Dorsolateral prefrontal cortex (tissue), 122 donors: ENCODE measurements at places on chromosomes 3 and 15.

DNA sequence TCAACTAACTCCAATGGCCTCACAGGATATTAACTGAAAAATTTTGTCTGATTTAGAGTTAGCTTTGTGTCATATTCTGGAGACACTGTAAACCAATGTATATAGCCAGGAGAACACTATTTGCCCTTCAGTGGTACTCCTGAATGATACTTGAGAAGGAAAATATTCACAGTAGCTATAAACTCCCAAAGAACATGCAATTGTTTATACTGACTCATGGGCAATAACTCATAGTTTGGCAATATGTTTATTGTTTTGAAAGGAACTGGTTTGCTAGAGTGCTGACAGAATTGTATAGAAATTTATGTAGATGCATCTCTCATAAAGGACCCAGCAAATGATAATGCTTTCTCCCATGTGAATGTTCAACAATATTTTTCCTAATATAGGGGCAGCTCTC lies 537.6 kb downstream of the PLOD2 start:
- no peak for DNase-seq

- DNase-seq: no peak
These were observed 1191.9 kb downstream of the NSUN3 start for GRCh38 chr3:95254758-95255157.

DNA sequence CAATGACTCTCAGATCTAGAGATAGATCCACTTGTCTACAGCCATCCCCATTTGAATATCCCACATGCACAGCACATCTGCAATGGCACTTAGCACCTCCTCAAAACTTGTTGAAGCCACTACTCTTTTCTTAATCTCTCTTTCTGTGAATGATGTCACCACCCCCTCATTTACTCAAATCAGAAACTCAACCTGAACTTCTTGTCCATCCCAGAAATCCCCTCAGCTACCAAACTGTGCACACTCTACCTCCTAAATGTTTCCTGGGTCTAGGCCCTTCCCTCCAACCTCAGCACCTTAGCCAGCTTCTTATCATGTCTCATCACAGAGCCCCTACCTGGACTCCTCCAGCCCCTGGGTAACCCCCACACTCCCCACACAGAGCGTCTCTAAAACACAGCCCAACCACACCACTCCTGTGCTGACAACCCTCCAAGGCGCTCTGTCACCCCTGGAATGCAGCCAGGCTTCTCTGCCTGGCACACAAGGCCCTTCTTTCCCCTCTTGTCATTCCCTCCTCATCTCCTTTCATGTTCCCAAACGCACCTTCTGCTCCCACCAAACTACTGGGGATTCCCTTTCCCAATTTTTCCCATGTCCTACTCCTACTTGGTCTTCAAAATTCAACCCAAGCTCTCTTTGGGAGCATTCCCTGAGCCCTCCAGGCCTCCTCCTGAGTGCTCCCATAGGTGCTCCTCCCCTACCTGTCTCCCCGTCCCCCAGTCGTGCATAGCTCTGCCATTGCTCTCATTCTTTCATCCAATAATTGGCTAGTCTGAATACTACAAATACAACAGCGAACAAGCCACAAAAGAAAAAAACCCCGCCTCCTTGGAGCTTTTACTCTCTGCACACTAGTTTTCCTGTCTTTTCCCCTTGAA lies 39.8 kb upstream of the ZBTB38 start:
- DNase-seq: no peak

GRCh38 chr3:101944308-101944707 lies 95.0 kb downstream of the NFKBIZ start:
- no peak for DNase-seq

- DNase-seq: peak; percentile 66
These were observed 319 bp downstream of the LNP1 start for GRCh38 chr3:100401674-100402041.

- DNase-seq: no peak
These were observed 122.5 kb upstream of the SPRED1 start for GRCh38 chr15:38130205-38130567.

GRCh38 chr3:30034246-30034991 lies 572.0 kb upstream of the TGFBR2 start:
- DNase-seq: no peak

- no peak for DNase-seq
These were observed 23.2 kb upstream of the PARL start for GRCh38 chr3:183907911-183908331.

- no peak for DNase-seq
These were observed 214.1 kb upstream of the CTNNB1 start for GRCh38 chr3:40985195-40985594.

- DNase-seq: no peak
These were observed 24.6 kb upstream of the GRIP2 start for GRCh38 chr3:14564741-14565140.

- DNase-seq: no peak
These were observed 129.6 kb downstream of the GADL1 start for GRCh38 chr3:30764891-30765290.

DNA sequence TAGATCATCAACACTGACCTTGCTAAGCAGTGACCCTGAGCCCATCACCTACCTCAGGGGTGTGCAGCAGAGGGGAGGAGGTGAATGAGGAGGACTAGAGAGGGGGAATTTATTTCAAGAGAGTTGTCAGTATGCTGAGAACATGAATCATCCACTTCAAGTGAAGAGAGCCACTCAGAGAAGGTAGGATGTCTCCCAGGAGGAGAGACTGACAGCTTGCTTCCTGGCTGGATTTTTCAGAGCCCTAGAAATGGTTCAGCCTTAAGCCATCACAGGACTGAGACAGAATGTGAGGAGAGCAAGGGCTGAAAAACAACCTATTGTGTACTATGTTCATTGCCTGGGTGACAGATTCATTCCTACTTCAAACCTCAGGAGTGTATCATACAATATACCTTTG lies 34.8 kb downstream of the CCNL1 start:
- no peak for DNase-seq

GRCh38 chr3:162034368-162034767 lies 537.8 kb downstream of the OTOL1 start:
- DNase-seq: no peak

- DNase-seq: no peak
These were observed 131.4 kb downstream of the ATP1B3 start for GRCh38 chr3:142007710-142008399.

DNA sequence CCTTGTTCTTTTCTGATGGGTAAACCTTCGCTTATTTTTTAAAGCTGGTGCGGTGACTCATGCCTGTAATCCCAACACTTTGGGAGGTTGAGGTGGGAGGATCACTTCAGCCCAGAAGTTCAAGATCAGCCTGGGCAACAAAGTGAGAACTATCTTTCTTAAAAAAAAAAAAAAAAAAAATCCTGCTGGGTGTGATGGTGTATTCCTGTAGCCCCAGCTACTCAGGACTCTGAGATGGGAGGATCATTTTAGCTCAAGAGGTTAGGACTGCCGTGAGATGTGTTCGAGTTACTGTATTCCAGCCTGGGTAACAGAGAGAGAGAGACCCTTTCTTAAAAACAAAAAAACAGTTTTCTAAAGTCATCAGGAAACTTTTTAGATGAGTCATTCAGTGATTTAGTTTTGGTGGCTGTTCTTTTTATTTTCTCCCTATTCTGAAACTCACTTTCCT lies 37.7 kb downstream of the SLMAP start:
- no peak for DNase-seq

DNA sequence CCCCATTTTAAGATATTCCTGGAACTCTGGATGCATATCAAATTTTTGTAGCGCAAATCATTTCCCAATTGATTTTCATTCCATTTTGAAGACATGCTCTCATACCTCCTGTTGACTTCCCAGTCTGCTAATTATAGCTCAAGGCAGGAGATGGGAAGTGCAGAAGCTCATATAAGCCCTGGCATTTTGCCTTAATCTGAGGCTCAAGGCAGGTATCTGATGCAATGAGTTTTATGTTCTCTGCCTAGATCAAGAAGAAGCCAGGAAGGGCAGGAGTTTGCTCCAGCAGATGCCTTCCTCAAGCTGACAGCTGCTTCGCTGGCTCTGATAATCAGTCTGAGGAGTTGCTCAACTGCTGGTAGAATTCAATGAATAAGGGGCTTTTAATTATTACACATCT lies 65.6 kb upstream of the NEDD4 start:
- DNase-seq: no peak

GRCh38 chr15:38021259-38021658 lies 86.8 kb downstream of the TMCO5A start:
- no peak for DNase-seq

DNA sequence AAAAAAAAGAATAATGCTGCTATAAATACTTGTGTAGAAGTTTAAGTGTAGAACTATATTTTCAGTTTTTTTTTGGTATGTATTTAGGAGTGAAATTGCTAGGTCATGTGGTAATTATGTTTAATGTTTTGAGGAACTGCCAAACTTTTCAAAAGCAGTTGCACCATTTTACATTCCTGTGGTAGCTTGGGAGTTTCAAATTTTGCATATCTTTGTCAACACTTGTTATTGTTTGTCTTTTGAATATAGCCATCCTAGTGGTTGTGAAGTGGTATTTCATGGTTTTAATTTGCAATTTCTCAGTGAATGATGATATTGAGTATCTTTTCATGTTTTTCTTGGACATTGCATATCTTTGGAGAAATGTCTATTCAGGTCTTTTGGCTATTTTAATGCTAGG lies 30.4 kb downstream of the SKIL start:
- DNase-seq: no peak

DNA sequence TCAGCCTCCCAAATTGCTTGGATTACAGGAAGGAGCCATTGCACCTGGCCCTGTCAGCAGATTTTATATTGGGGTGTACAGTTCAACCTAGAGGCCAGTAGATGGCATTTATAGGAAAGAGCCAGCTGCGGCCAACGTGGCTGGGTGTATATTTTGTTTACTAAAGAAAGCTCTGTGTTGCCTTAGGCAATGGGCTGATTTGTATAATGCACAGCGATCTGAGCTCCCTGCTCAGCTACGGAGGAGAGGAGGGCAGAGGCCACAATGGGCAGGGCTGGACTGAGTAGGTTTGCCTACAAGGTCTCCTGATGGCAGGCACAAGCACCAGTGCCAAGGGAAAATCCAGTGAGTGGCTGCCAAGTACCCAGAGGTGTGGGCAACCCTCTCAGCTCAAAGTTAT lies 282.4 kb downstream of the ARPP21 start:
- DNase-seq: no peak

DNA sequence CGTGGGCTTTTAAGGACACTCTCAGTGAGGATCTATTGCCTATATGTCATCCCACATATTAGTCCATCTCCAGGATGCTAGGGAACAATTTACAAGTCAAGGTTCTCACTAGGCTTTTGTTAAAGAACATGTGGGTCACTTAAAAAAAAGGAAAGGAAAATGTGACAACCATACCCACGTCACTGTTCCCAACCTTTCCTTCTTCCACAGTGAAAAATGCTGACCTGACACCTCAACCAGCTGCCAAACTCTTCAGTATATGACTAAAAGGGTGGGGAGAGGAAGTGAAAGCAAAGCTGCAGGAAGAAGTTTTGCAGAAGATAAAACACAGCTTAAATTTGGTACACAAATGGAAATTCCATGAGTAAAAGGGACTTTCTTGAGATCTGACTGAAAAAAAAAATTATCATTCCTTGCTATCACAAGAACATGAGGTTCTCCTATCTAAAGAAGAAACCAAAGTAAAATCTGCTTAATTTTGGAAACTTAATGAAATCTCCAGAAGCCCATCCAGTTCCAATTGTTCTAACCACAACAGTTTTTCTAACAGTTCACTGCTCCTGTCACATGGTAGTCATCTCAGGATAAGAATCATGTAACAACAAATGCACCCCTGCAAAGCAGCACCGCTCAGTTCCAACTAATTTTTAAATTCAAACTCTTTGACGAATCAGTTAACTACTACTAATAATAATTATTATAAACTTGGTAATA lies 117.0 kb upstream of the TSPAN3 start:
- no peak for DNase-seq

DNA sequence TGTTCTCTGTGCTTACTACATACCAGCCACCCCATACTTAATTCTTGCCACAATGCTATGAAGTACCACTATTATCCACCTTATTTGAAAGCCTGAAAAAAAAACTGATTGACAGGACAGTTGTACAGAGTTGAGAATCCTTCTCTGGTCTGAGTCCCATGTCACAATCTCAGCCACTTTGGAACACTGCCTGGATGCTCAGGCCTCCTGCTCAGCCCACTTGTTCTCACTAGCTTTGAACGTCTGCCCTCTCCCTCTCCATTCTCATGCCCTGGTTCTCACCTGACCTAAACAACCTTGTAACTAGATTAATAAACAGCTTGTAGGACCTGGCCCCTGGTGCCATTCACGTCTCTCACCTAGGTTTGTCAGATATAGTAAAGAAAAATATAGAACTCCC lies 53.9 kb downstream of the TRIM69 start:
- DNase-seq: no peak

DNA sequence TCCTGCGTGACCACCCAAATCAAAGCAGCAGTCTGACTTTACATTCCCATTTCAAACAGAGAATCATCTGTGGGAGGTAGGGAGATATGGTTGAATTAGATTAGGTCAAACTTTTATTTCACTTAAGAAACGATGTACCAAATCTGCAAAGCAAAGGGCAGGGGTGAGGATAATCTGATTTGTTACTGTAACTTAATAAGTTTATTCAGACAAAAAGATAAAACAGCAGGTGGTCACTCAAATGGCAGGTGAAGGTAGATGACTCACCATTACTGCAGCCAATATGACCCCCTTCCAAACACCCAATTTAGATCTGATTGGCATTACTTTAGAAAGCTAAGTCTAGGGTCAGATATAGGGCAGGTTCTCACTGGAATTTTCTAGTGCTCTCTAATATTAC lies 651.0 kb upstream of the NAALADL2 start:
- DNase-seq: no peak

- no peak for DNase-seq
These were observed 134.1 kb downstream of the LRRK1 start for GRCh38 chr15:101053261-101053660.

DNA sequence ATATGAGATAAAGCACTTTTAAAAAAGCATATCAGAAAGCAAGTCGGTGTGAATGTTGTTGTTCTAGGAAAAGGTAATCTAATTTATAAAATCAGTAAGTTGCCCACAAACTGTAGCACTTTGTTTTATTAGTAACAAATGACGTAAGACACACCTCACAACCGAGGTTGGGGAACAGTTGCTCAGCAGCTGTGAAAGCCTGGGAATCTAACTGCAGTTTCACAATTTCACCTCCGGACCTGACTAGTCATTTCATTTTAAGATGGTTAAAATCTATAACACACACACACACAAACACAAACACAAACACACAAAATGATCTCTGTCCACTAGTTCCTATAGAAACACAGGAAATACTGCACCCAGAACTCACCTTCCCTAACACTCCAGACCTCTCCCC lies 406.7 kb upstream of the NR2F2 start:
- no peak for DNase-seq

GRCh38 chr3:196931157-196931556 lies 11.2 kb downstream of the NCBP2 start:
- no peak for DNase-seq

DNA sequence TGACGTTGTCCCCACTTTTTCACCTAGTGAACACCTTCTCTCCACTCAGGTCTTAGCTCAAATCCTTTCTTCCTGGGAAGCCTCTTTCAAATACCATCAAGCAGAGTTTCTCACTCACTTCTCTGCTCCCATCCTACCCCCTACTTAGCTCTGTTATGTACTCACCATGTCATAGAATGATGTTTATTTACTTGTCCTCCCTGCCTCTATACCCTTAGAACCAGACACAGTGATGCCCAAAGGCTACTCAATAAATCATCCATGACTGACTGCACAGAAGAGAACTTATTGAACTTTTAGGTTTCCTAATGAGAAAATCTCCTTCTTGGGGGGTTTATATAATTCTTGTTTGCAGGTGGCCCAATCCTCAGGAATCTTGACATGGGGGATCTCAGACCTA lies 154.2 kb downstream of the SSR3 start:
- no peak for DNase-seq

GRCh38 chr3:61862614-61863289 lies 301.4 kb downstream of the PTPRG start:
- DNase-seq: no peak

- DNase-seq: no peak
These were observed 223.7 kb downstream of the PCCB start for GRCh38 chr3:136473716-136474326.
